ENCODE measurements at places on chromosomes 2 and 18.

GRCh38 chr2:43448011-43448821 lies 147.6 kb downstream of the THADA start:
- no peak for DNase-seq

DNA sequence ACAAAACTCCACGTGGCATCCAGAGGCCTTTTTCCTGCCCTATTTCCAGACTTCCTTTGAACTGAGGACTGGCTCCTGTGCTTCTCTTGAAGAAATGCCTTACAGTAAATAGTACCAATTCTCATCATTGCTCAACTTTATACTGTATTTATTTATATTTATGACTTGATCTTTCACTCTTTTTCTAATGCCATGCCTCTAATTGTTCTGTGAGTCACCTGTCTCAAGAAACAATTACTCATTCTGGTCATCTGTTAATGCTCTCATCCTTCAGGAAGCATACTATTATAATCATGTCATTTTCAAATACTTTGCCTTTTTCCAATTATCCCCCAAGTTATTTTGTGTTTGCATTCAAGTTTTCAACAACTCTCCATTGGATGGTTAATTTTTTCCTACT lies 85.9 kb downstream of the DCDC2C start:
- DNase-seq = no peak

GRCh38 chr2:157107877-157108276 lies 149.6 kb upstream of the GALNT5 start:
- no peak for DNase-seq

DNA sequence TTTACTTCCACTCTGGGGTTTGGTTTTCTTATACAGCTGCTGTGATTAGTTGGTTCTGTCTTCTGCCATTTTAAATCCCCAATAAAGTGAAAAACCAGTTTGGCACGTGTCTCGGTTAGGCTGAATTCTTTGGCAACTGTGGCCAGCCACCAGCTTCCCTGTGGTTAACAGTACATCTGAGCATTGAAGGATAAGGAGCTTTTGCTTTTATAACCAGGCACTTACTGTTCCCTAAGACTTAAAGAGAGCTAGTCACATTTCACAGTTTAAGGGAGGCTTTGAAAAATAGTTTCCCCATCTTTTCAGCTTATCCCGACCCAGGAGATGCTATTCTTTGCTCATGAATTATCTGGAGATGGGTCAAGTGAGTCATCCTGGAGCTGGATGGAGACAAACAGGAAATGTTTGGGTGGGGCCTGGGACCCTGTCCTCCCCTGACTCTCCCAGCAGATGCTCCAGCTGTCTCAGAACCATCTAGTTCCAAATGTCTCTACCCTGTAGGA lies 57.3 kb upstream of the EML6 start:
- DNase-seq = no peak

GRCh38 chr2:236714080-236714479 lies 144.5 kb downstream of the ACKR3 start:
- no peak for DNase-seq

GRCh38 chr18:23314672-23315071 lies 138.4 kb upstream of the RIOK3 start:
- no peak for DNase-seq

GRCh38 chr2:239778861-239779558 lies 246.1 kb downstream of the NDUFA10 start:
- DNase-seq = no peak

GRCh38 chr18:7809455-7809854 lies 242.3 kb downstream of the PTPRM start:
- no peak for DNase-seq

GRCh38 chr18:50720325-50720674 lies 99.5 kb downstream of the MRO start:
- no peak for DNase-seq

DNA sequence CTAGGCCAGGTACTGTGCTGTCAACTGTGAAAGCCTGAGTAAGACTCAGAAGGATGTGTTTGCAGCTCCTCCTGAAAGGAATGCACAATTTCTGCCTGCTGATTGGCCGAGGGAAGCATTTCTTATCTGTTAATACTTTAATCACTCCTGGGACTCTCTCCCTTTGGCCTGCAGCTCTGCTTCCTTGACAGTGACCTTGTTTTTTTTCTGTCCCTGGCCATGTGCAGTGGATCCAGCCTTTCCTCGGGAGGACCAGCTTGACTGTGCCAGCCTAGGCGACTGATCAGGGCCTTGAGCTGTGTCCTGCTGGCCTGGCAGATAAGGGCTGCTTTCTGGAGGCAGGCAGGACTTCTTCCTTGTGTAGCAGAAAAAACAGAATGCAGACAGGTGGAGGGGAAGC lies 10.0 kb downstream of the RNF144A start:
- DNase-seq = no peak

DNA sequence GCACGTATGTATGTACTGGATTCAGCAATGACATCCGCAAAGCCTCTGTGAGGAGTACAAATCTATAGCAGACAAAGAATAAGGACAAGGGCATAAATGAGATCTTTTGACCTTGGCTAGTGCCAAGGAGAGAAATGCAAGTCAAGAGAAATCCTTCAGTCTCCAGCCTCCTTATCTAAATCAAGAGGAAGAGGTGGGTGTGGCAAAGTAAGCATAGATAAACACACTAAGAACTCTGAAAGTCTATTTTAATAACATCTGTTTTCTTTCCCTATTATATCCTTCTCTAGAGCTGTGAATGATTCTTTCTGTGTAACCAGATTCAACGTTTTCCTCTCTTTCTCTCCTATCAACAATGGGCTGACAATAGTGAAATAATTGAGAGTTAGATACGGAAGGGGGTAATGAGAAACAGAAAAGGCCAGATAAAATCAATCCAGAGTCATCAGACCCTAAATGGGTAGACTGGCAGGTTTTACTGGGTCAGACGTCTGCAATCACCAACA lies 118.5 kb upstream of the ZFP36L2 start:
- DNase-seq = no peak

GRCh38 chr2:26587994-26588393 lies 53.2 kb downstream of the CIB4 start:
- DNase-seq = no peak

- no peak for DNase-seq
Observed at GRCh38 chr2:68238955-68239822, 13.1 kb downstream of the PPP3R1 start.

DNA sequence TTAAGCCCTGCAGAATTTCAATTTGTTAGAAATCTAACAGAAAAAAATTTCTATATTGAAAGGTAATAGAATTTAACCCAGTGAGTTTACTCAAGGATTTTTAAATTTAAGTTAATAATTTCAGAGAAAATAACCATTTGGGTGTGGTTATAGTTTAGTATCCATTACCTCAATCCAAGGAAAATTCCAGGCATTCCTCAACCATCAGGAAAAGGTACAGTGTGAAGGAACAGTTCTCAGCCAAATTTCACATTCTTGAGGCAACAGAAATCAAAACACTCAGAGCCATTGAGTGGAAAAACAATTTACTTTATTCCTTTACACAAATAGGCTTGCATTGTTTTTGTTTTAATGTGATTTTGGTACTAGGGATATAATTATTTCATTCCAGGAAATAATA lies 45.6 kb downstream of the ONECUT2 start:
- DNase-seq = no peak

GRCh38 chr2:119482481-119483394 lies 41.5 kb downstream of the SCTR start:
- no peak for DNase-seq

DNA sequence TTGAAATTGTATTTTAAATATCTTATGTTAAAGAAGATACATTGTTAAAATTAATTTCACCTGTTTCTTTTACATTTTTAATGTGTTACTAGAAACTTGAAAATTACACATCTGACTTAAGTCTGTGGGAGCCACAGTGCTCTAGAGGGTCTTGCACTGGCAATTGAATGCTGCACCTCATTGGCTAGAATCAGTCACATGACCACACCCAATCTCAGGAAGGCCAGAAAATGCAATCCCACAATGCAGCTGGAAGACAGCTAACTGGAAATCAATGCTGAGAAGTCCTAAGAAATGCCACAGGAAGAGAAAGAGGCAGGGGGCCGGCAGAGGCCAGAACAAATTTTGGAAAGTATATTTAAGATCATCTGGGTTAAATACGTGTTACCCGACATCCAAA lies 189.2 kb upstream of the POU3F3 start:
- DNase-seq = no peak

GRCh38 chr2:164803776-164804466 lies 37.7 kb downstream of the COBLL1 start:
- DNase-seq = no peak

- no peak for DNase-seq
Observed at GRCh38 chr18:29962579-29962978, 1080.0 kb downstream of the DSC3 start.

DNA sequence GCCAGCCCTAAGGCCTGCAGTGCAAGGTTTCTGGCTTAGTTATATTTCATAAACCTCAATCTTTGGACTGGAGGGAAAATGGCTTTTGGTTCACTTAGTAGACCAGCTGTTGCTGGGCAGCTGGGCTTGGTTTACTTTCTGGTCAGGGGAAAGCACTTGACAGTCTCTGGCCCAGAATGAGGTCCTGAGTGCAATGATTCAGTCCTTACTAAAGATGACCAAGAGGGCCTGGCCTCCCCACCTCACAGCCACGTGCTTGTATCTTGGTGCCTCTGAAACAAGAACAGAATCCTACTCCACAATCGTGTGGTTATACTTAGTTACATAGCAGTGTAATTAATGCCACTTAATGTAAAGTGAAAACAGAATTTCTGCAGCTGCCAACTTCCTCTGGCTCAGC lies 325.5 kb upstream of the MEIS1 start:
- DNase-seq = no peak

DNA sequence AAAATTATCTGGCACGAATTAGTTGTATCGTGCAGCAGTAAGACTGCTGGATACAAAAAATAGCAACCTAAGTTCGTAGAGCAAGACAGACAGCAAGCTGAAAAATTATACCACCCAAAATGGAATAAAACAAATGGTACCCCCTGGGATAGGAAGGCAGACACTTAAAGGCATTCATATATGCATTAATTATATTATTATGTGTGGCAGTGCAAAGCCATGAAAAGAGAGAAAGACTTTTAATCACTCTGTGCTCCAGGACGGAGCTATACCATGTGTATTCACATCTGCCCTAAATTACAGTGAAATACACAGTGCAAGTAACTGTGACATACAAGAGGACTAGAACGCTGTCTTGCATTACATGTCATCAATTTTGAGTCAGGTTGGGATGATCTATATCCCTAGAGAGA lies 235.9 kb downstream of the GULP1 start:
- DNase-seq = no peak

DNA sequence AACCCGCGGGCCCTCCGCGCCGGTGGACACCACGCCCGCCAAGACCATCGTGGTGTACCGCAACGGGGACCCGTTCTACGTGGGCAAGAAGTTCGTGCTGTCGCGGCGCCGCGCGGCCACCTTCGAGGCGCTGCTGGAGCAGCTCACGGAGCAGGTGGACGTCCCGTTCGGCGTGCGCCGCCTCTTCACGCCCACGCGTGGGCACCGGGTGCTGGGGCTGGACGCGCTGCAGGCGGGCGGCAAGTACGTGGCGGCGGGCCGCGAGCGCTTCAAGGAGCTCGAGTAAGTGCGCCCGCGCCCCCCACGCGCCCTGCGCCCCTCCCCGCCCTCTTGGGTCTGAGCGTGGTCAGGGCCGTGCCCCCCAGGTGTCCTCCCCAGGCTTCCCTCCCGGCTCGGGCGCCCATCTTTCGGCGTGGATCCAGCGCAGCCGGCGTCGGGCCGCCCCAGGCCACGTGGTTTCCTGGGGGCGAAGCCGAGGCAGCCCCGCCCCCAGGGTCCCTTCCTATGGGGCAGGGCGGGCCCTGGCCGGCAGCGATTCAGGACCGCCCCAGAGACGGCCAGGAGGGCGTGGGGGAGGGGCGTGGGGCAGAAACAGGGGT lies 481 bp downstream of the DCDC2C start:
- no peak for DNase-seq

DNA sequence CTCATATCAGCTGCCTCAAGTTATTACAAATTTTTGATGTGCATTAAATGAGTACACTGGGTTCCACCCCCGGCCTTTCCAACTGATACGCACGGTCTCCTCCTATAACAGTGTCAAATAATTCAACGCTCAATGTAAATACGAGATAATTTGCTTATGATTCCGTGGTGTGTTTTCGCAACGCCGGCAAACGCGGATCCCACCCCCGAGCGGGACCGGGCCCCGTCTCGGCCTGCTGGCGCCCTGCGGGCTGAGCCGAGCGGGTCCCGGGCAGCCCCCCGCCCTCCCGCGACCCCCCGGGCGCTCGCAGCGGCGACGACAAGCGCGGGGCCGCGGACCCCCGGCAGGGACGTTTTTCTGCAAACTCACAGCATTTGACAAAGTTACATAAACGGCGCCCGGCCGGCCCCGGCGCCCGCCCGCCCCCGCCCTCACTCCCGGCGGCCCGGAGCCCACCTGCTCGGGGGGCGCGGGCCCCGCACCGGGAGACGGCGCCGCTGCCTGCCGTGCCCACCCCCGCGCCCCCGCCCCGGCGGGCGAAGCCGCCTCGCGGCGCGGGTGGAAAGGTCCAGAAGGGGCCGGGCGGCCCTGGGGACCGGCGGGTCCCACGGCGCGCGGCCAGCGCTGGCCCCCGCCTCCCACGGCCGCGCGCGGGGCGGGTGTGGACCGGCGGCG lies 762 bp downstream of the HDAC4 start:
- no peak for DNase-seq

DNA sequence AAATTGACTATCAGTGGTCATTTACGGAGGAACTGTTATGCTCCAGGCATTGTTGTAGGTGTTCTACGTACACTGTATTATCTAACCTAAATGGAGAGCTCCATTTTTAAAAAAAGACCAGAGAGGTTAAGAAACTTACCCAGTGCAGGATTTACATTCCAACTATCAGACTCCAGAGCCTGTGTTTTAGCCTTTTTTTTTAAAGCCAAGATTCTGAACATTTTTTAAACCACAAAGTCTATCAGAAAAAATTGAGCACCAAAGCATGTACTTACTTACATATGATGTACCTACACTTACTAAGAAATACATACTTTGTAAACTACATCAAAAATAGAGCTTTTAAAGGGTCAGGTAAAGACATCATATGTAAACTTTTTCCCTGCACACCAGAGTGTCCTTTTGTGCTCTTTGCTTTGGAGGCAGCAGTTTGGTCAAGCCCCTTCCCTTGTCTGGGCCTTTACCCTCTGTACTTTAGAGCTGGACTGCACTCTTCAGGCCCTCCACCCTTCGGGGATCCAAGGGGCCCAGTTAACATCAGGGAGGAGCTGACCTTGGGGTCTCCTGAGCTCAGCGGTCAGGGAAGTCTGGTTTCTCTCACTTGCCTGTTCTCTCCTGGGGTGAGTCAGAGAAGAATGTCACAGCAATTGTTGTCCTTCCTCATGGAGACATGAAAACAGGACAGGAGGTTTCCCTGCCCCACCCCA lies 58.4 kb downstream of the ITGB1BP1 start:
- DNase-seq = no peak

DNA sequence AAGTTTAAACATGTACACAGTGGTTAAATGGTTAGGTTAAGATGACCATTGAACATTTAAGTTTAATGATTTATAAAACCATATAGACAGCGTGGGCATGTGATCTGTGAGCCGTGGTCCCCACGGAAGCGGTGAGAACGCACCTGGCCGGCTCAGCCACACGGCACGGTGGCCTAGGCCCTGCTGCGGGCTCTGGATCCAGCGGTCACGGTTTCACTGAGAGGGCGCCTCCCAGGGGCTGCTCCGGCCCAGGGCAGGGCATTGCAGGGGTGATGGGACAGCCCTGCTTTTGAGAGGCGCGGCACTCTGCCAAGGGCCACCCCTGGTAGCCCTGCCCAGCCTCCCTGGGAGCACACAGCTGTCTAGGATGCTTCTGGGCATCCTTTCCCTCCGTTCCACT lies 124.9 kb downstream of the RGPD3 start:
- no peak for DNase-seq

Data from GM19239 (cell line).